ENCODE measurements at places on chromosomes 6 and 20.

GRCh38 chr6:163806755-163807499 lies 392.4 kb downstream of the QKI start:
- DNase-seq: peak; percentile 74

DNA sequence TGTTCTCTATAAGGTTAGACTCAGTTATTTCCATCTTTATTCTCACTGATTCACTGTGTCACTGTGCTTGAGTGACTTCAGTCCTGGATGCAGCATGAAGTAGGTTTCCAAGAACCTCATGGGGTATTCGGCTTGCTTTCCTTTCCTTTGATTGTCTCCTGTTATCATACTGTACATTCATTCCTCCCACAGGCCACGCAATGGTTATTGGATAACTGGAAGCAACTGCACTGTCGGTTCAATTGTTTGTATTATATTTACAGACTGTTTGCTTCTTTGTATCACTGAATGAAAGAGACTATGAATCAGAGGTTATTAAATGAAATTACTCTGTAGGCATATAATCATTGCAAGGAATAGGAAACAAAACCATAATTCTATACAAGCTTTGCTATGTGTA lies 129.4 kb downstream of the MAP7 start:
- DNase-seq: no peak

- DNase-seq: no peak
Observed at GRCh38 chr20:19406381-19406780, 193.9 kb downstream of the SLC24A3 start.

GRCh38 chr6:156776470-156776839 lies 723 bp upstream of the ARID1B start:
- peak; percentile 64 for DNase-seq

GRCh38 chr6:119067091-119067490 lies 11.4 kb downstream of the FAM184A start:
- DNase-seq: no peak

DNA sequence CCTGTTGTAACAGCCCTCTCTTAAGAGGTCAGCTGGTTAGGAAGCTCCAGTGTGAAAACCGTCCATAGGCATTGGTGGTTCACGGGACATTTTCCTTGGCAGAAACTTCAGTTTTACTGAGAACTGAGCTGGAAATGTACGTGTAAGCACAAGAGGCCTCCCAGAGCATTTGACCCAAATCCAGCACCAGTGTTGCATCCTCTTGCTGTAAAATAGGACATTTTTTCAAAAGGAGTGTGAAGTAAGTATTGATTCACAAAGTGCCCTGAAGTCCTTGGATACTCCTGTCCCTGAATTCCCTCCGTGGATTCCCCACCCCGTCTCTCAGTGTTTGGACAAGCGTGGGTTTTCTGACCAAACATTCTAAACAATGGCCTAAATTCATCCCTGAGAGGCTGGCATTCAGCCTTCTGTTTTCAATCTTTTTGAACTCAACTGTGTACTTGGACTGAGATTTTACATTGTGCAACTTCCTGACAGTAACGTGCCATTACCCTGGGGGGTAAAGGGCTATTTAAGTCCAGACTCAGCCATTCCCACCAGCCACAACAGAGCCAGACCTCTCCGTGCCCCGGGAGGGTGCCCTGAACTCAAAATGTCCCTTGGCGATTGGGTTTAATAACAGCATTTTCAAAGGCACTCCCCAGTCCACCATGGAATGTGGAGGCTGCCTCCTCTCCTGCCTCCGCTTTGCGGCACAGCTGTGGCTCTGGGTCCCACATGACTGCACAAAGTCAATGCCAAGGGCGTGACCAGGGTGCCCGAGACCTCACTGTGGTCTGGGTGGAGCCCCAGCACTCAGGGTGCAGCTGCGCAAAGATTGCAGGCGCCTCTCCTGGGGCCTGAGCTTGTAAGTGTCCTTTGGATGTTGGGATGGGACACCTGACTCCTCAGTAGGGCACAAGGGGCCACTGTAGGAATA lies 92.7 kb upstream of the AFDN start:
- peak; percentile 31 for DNase-seq

DNA sequence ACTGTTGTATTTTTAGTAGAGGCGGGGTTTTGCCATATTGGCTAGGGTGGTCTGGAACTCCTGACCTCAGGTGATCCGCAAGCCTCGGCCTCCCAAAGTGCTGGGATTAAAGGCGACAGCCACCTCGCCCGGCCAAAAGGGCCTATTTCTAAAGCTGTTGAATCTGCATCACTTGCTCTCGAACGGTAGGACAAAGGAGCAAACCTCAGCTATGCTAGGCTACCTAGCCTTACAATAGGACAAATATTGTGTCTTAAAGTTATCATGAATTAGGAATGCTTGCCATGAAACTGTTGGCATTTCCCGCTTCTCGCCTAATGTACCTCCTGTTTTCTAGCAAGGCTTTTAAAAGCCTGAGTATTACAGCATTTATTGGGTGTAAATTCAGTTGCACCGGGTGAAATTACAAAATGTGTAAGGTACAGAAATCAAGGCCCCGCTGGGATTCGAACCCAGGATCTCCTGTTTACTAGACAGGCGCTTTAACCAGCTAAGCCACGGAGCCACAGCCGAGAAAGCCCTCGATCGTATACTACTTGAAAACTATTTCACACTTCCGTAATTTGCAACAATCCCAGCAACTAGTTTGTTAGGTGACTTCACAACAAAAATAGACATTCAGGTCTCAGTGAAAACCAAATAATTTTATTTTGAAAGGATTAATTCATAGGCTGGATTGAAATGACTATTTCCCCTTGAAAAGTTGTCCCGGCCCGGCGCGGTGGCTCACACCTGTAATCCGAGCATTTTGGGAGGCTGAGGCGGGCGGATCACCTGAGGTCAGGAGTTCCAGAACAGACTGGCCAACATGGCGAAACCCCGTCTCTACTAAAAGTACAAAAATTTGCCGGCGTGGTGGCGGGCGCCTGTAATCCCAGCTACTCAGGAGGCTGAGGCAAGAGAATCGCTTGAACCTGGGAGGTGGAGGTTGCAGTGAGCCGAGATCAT lies 211.6 kb upstream of the ZNF184 start:
- DNase-seq: peak; percentile 90

DNA sequence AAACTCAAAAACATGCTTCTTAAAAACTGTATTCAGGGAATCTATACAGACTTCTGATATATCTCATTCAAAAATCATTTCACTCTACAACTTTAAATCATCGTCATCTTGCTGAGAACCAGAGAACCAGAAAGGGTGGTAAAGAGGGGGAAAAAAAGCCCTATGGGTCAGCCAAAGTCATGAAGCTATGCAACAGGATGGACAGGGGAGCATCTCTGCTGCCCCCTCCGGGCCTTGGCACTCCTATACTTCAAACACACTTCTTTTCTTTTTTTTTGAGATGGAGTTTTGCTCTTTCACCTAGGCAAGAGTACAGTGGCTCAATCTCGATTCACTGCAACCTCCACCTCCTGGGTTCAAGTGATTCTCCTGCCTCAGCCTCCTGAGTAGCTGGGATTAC lies 73.5 kb upstream of the NFATC2 start:
- no peak for DNase-seq

GRCh38 chr20:60365882-60366281 lies 407.7 kb downstream of the CDH26 start:
- DNase-seq: no peak

- DNase-seq: no peak
Observed at GRCh38 chr6:32867022-32867477, 13.1 kb downstream of the PSMB9 start.

- no peak for DNase-seq
Observed at GRCh38 chr6:37535428-37535758, 35.7 kb upstream of the CCDC167 start.

DNA sequence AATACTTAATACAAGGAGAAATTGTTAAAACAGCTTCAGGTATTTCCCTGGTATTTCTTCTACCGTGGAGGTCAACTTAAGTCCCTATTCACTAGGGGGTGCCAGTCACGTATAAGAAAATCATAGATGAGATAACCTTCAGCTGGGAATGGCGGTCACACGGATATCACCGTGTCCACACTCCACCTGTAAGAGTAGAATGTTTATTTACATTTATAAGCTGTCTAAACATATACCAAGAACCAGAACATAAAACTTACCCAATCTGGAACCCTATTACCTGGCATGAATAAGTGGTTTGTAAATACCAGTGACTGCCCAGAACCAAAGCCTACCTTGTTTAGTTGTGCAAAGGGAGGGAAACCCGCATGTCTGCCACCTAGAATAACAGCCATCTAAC lies 1.9 kb upstream of the ELOVL4 start:
- DNase-seq: peak; percentile 79

- DNase-seq: no peak
Observed at GRCh38 chr20:37311710-37312355, 22.4 kb downstream of the MANBAL start.

DNA sequence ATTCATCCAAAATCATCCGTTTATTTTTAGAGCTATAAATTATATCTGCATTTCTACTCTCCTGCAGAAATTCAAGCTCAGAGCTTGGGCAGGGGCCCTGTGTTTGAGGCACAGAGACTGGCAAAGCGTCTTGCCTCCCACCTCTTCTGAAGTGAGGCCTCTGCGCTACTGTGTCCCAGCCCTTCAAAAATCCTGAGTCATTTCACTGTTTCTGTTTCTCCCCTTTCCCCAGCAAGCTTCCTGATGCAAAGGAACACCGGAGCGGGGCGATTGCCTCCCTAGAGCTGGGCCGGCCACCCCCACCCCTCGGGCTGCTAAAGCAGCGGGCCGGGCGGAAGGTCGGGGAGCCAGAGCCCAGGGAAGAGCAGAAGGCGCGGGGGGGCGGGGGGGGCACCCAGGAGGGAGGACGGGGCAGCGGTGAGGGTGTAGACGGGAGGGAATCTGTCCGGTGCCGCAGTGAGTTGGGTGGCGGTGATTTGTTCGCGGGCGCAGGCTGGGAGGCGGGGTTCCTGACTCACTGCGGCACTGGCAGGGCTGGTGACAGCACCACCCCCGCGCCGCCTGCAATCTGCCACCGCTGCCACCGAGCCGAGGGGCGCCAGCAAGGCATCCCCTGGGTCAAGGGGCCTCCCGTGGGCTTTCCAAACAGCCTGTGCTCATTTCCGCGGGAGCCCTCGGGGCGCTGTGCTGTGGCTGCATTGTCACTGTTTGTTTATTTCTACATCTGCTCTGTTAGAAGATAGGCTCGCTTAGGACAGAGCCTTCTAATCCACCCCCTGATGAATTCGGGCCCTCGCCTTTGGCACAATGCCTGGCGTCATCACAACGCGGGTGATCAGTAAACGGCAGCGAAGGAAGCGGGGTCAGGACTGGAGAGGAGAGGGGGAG lies 46.5 kb upstream of the SNAP25 start:
- DNase-seq: peak; percentile 43

- no peak for DNase-seq
Observed at GRCh38 chr6:139944131-139944530, 569.7 kb upstream of the CITED2 start.

GRCh38 chr20:23032056-23032749 lies 2.9 kb upstream of the SSTR4 start:
- no peak for DNase-seq

DNA sequence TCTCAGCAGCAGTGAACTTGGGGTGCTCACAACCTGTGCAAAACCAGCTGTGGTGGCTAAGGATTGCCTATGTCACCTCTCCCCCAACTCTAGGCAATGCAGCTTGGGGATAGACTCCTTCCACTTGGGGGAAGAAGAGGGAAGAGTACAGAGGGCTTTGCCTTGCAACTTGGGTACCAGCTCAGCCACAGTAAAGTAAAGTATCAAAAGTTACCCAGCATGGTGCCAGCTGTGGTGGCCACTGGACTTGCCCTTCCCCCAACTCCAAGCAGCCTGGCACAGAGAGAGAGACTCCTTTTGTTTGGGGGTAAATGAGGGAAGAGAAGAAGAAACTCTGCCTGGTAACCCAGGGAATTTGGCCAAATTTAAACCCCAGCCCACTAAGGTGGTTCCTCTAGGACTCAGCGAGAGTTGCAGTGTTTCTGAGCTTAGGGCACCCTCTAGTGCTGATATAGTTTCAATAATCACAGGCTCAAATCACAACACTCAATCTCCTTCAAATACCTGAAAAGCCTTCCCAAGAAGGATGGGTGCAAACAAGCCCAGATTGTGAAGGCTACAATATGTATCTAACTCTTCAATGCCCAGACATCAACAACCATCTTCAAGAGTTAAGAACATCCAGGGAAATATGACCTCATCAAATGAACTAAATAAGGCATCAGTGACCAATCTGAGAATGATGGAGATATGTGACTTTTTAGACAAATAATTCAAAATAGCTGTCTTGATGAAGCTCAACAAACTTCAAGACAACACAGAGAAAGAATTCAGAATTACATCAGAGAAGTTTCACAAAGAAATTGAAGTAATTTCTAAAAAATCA lies 7.6 kb upstream of the DEFB129 start:
- peak; percentile 20 for DNase-seq

GRCh38 chr6:1657771-1658165 lies 48.1 kb downstream of the FOXC1 start:
- no peak for DNase-seq

DNA sequence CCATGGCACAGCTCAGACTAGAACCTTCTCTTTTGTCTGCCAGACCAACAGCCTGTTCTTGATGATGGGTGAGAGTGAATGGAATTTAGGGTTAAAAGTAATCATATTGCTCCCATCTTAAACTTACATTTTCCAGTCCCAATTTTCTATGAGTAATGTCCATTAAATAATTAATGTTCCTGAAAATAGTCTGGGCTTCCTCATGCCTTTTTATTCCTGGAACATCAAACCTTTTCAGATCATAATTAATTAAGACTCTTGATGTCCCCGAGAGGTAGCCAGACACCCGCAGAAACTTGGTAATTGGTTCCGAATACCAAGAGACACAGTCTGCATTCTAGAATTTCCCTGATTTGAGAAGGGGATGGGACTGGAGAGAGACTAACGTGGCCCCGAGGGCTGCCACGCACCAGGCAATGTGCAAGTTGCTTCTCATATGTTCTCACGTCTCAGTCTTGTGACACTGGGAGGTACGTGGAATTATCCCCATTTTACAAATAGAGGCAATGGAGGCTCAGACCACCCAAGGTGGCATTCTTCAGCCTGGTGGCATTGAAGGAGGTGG lies 78.6 kb upstream of the TOX2 start:
- no peak for DNase-seq

DNA sequence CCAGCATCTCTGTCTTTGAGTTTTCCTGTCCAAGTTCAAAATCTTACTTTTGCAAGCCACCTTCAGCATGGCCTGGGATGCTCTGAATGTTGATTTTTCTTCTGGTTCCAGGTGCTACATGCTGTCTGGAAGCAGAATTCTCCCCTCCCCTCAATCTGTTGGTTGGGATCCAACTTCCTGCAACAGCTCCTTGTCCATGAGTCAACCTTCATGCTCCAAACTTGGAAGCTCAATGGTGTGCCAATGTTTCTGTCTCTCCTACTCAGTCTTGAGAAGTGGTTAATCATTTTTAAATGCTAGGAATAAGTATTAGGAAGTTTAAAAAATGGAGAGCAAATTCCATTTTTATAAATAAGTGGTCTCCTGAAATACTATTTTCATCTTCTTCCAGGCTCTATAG lies 33.2 kb upstream of the PLEKHG1 start:
- peak; percentile 8 for DNase-seq

- peak; percentile 7 for DNase-seq
Observed at GRCh38 chr20:35523298-35523888, 6.1 kb downstream of the C20orf173 start.

- DNase-seq: no peak
Observed at GRCh38 chr6:28360961-28361360, 11.2 kb downstream of the ZKSCAN3 start.

- DNase-seq: no peak
Observed at GRCh38 chr6:3444276-3445088, 12.4 kb downstream of the SLC22A23 start.

- DNase-seq: no peak
Observed at GRCh38 chr6:35317483-35318195, 20.0 kb downstream of the DEF6 start.

Data from fibroblast of mammary gland (primary cell).